ENCODE measurements at places on chromosomes 16 and 17. TPM values are rescaled to one million over a fixed set of nuclear protein-coding genes. Genes with fewer than 3 reads are reported as not detected.

DNA sequence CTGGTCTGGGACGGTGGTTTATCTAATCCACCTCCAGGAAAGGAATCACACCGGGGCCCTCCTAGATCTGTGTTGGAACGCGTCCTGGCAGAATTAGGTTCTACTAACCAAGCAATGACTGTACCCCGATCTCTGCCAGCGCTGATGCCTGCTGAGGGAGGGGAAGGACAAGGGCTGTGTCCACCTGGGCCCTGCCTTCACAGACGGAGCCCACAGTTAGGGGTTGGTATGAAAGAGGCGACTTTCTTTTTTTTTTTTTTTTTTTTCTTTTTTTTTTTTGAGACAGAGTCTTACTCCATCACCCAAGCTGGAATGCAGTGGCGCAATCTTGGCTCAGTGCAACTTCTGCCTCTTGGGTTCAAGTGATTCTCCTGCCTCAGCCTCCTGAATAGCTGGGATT lies 9.9 kb upstream of the KRT19 start:
- DNase-seq = no peak

GRCh38 chr17:44348234-44348987 lies 3.3 kb downstream of the GRN start:
- no peak for DNase-seq

GRCh38 chr16:50102051-50102746 lies 36.4 kb downstream of the HEATR3 start:
- no peak for DNase-seq

GRCh38 chr16:49023050-49023449 lies 258.6 kb downstream of the CBLN1 start:
- no peak for DNase-seq

- DNase-seq = peak; percentile 59
Measured at GRCh38 chr16:85557083-85557970, 55.8 kb upstream of the GSE1 start.

The PRKCB gene
- 123 TPM for total RNA-seq

DNA sequence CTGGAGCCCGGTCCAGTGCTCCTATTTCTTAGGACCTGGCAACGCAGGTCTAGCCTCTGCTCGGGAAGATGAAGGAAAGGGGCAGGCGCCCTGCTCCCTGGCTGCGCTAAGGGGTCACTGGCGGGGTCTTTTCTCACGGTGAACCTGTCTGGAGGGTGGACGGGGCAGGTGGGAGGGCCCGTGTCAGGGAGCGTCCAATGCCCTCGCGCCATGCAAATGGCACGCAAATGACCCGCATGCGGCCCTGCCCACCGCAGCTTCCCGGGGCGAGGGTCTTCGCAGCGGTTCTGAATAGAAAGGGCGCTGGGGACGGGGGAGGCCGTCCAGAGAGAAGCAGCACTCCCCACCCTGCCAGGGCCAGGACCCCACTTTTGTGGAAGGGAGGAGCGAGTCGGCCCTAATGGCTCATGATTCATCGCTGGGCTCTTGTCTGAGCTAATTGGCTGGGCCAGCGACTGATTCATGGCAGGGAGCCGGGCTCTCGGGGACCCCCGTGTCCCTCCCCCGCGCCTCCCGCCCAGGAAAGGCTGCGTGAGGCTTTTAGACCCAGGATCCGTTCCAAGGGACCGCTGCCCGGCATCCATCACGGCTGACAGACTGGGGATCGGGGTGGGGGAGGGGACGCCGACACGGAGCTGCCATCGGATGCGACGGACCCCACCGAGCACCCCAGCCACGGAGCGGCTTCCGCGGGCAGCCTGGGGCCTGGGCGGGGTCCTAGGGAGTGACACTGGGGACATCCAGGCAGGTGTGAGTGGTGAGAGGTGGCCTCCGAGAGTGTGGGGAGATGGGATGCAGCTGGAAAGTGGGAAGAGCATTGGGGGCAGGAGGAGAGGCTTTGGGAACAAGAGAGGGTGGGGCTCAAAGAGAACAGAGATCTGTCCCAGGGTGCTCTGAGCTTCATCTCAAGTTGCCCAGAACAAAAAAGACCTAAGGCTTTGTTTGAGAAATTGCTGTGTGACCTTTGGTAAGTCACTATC lies 25.0 kb upstream of the NGFR start:
- no peak for DNase-seq

- DNase-seq = no peak
Measured at GRCh38 chr16:80751167-80751566, 53.2 kb downstream of the CDYL2 start.

DNA sequence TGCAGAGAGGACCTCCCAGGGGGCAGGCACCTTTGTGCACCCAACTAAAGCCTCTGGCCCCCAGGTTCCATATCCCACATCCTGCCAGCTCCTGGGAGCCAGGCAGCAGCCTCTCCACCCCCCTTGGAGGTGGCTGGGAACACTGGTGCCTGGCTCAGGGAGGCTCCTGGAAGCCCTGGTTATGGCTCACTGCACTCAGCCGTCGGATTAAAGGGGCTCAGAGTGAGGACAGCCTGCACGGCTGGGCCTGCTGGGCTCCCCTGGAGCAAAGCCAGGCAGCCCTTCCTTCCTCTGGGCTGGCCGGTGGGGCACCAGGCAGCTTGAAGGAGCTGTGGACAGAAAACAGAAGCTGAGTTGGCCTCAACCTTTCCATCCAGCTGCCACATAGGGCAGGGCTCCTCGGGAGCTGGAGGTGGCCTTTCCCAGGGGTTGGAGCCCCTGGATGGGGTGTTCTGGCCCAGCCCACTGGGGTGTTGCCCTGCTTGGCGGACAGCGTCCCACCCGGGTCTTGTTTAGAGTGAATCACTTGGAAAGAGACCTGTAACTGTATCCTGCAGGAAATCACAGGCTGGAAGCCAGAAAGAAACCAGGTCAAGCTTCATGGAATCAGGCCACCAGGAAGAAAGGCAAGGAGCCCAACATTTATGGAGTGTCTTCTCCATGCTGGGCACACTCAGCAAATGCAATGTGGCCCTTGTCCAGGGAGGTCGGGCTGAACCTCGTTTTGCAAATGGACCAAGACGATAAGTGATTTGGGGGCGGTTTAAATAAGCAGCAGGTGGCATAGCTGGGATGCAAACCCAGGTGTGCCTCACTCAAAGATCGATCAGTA lies 253.3 kb downstream of the SOX9 start:
- DNase-seq = no peak

DNA sequence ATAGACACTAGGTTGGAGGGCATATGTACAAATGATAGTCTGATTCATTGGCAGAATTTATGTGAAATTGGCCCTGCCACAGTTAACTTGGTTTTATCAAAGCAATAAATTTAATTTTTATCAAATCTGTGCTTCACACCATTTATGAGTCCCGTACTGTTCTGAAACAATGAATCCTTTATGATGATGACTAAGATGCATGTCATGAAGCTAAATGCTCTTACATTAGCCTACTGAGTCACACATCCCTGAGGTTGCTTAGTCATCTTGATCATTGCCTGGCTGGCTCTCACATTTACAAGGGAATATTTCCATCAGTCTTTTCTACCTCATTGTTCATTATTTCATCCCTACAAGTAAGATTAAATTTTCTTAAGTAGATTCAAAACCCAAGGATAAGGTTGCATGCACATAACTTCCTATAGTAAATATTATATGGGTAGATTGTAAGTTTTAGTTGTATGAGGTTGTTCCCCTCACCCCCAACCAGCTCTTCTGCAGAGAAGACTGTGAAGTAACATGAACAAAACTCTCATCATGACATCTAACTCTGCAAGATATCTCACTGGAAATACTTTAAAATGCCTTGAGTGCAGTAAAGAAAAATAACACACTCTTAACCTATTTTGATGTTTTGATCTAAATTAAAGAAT lies 170.7 kb downstream of the CYB561 start:
- DNase-seq = no peak

- no peak for DNase-seq
Measured at GRCh38 chr16:67053767-67054334, 24.9 kb downstream of the CBFB start.

- no peak for DNase-seq
Measured at GRCh38 chr16:4928227-4928626, 8.7 kb downstream of the PPL start.

DNA sequence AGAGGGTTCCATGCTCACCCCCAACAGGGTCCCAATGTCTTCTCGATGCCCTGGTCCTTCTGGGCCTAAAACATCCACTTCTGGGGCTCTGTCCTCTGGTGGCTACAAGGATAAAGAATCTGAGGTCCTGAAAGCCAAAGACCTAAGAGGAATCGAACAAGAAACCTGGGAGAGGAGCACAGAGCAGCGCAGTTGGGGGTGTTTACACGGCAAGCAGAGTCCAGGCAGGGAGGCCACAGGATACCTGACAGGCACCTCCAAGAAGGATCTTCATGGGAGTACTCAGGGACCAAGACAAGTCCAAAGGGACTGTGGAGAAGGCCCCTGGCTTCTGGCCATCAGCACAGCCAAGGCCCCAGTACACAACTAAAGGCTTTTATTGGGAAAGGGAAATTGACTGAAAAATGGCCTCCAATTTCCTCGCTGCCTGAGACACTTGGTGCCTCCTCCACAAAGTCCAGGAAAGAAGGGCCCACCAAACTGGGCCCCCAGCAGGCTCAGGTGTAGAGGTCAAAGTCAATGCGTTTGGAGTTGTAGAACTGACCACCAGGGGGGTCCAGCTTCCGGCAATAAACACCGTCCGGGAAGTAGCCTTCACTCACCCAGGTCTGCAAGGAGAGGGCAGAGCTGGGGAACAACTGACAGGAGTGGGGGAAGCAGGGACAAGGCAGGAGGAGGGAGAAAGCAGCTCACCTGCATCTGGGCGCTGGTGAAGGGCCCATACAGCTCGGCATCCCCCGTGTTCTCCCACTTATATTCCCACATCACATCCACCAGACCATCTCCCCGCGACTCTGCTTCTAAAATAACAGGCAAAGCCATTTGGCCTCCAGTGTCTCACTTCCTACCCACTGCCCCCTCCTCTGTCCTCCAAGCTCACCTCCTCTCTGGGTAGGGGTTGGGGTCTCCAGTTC lies 2.4 kb downstream of the CD2BP2 start:
- no peak for DNase-seq

- no peak for DNase-seq
Measured at GRCh38 chr16:12124742-12125141, 148.2 kb downstream of the SNX29 start.

- no peak for DNase-seq
Measured at GRCh38 chr16:65524997-65525396, 403.1 kb upstream of the CDH11 start.

DNA sequence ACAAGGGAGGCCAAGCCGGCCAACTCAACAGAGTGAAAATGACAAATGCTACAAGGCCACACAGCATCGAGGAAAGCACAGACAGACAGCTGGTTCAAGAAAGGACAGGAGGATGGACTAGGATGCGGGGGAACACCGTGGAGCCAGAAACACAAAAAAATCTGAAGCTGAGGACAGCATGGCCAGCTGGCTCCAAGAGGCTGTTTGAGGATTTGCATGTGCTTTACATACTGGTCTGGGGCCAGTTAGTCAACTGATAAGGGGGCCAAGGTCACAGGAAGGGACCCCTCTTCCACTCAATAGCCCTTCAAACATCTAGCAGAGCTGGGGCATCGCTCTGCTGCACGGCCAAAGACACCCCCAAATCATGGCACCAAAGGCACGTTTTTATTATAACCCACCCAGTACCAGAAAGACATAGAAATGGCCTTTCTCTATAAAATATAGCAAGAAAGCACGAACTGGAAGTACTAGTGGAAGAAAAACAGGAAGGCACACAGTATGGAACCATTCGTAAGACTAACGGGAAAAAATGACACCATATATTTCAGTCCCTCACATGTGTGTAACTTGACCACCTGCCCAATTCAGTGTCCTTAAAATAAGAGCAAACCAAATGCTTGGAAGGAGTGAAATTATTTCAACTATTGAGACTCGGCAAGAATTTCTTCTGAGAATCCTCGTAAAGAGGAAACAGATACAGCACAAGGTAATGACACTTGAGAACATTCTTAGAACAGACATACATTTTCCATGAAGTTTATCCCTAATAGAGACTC lies 7.8 kb upstream of the SRL start:
- DNase-seq = no peak

DNA sequence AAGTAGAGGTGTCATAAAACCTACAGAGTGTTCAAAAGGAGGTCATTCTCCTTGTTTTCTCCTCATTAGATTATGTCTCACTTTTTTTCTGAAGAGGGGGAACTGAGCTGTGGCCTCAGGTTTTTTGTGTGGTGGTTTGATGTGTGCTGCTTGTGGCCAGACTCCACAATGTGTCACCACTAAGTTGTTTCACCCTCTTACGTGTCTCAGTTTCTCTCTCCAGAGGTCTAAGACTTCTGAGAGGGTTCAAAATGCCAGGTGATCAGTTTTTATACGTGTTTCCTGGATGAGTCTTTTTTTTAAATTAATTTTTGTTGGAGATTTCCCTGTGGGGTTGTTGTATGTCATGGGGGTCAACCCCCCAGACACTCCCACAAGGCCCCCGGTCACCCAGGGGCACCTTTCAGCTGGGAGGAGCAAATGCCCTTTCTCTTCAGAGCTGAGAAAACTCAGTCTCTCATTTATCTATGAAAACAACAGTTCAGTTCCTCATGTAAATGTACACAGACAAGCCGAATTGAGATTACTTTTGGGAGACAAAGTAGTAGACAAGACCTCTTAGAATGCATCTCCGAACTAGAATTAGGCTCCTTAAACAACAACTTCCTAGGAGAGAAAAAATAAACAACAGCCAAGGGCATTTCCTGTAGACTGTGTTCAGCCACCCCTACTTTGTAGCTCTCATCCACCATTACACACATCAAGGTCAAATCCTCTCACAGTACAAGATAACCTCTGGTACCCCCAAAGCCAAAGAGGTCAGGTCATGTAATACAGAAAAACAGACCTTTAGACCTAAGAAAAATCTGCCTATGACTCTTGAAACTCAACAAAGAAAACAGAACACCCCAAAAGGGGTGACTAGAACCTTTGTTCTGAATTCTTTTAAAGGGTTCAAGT lies 23.9 kb upstream of the TMEM98 start:
- no peak for DNase-seq

- no peak for DNase-seq
Measured at GRCh38 chr17:37068266-37068665, 119.5 kb downstream of the AATF start.

DNA sequence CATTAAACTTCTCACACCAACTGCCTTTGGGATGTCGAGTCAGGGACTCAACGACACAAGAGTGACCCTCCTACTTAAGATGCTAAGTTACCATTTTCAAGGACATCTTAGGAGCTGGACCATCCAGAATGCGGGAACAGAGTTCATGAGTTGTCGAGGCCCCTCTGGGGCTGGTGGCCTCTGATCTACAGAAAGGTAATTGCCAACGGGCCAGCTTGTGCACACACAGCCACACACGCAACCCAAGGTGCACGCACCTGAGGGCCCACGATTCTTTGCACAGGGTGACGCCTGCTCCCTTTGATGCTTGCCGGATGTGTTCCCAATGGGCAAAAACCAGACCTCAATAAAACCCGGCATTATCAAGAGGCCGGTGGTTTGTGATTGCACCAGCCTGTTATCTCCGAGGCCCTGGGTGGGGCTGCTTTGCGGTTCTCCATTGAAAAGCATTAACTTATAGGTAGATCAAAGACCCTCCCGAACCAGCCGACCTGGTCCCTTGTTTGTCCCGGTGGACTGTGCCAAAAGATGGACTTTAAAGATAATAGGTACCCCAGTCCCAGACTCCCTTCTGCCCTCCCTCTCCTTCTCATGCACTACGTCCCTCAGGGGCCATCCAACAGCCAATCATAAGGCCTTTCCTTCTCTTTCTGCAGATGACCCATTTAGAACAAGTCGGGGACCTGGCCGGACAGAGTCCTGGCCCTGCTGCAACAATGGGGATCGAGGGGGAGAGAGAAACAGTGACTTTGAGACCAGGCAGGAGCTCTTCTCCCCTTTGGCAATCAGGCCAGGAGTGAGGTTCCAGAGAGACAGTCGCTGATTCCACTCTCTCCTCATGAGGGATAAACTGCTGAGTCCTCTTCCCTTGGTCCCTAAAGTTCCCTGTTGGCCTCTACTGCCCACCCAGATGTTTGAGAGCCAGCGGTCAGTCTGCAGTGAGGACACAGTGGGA lies 292.5 kb downstream of the SOX9 start:
- no peak for DNase-seq
